H7 (cell line): ENCODE measurements at places on chromosomes 1 and 21. TPM values are rescaled to one million over a fixed set of nuclear protein-coding genes. Genes with fewer than 3 reads are reported as not detected.

- DNase-seq: no peak
Measured at GRCh38 chr21:45468971-45469272, 64.0 kb downstream of the COL18A1 start.

GRCh38 chr1:226599636-226600238 lies 51.2 kb downstream of the STUM start:
- DNase-seq: no peak

- no peak for DNase-seq
Measured at GRCh38 chr21:41011951-41012366, 156.0 kb upstream of the BACE2 start.

- DNase-seq: no peak
Measured at GRCh38 chr1:156644640-156645039, 2.7 kb downstream of the BCAN start.

- DNase-seq: no peak
Measured at GRCh38 chr21:8991088-8991907, 1530.1 kb upstream of the TPTE start.

- DNase-seq: peak; percentile 21
Measured at GRCh38 chr1:30410153-30410851, 313.1 kb downstream of the MATN1 start.

CDC7 gene
- total RNA-seq: 59.0 and 74.2 TPM in 2 replicates

DNA sequence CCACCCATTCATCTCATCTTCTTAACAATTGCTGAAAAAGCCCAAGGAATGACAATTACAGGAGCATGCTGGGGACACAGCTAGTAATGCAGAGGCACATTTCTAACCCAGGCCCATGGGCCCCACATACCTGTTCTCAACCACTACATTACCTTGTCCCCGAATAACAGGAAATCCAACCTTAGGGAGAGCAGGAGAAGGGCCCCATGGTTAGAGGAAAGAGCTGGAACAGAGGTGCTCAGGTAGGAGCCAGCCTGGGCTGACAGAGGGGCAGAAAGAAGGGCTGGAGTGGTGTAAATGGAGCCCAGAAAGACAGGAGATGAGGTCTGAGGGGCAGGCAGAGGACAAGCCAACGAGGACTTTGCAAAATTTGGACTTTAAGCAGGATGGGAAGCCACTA lies 11.4 kb upstream of the S100A8 start:
- peak; percentile 13 for DNase-seq

DNA sequence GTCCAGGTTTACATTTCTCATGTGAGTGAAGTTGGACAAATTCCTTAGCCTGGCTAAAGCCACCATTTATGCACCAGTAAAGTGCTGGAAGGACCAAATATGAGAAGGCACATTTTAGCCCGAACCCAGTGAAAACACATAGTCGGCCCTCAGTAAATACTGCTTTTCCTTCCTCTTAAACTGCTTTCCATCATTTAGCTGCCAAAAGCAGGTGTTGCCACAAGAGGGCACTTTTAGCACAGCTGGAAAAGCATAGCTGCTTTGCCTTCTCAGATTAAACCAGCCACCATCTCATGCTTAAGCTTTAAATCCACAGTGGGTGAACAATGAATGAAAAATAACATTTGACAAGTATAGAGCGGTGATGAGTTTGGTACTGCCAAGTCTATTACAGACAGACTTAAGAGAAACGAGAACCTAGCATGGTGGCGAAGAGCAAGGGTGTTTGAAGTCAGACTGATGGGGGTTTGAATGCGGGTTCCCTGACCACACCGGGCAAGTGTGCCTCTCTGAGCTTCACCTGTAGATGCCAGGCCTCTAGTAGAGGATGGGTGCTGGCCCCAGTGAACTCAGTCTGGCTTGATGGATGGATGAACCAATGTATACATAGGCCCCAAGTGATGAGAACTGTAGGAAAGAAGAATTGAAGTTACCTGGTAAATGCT lies 57.8 kb downstream of the SLC35D1 start:
- peak; percentile 20 for DNase-seq

GRCh38 chr1:188988589-188988988 lies 1489.1 kb downstream of the BRINP3 start:
- DNase-seq: no peak

DNA sequence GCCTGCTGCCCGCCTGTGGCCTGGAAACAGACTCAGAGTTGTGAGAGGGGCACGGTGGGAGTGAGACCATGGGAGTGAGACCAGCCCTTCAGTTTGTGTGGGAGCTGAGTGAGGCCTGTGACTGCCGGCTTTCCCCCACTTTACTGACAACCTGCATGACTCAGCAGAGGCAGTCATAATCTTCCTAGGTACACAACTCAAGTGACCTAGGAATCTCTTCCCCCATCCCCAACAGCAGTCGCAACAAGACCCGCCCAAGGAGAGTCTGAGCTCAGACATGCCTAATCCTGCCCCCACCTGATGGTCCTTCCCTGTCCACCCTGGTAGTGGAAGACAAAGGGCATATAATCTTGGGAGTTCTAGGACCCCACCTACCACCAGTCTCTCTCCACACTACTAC lies 44.2 kb downstream of the KLHL20 start:
- DNase-seq: no peak

GRCh38 chr1:204465546-204466415 lies 28.8 kb downstream of the PIK3C2B start:
- DNase-seq: no peak

DNA sequence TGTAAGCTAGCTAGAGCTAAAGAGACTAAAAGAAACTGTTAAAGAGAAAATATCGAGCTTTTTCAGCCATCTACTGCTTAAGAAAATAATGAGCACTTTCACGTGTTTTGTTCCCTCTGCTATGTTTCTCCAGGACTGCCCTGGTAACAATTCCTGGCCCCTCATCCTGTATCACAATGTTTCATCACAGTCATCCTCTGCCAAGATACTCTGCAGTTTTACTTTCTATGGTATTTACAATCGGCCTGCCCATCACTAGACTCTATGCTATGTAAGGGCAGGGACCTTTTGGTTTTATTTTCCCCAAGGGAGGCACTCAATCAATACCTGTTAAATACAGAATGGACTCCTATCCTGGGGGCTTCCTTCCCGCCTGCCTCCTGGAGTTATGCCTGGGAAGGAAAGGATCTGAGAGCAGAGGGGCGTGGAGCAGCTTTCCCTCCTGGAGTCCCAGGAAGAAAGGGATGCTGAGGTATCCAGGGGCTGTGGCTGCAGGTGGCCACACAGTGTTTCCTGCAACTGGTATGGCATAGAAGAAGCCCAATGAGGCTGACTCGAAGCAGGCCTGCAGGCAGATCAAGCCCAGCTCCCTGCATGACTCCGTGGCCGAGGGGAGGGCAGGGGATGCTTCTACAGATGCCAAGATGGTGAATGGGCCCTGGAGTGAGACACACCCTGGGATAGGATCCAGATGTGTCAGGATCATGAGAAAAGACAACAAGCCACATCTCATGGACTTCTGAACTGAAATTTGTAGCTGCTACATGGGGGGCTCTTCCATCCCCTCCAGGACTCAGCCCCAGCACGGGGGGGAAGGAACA lies 52.9 kb downstream of the MATN1 start:
- no peak for DNase-seq

DNA sequence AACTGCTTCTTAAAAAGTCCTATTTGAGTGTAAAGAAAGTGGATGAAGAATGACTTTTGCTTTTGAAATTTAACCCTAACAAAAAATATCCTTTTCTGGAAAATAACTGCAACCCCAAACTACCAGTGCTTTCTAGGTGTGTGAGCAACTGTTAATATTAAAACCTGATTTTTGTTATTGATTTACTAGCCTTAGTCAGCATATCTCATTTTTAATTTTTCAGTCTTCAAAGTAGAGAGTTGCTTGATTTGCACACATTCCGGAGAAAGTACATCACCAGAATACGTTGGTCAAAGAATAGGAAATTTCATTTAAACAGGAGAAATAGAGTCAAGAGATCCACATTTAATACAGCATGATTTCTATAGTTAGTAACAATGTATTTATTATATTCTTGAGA lies 141.8 kb upstream of the ADAMTS5 start:
- DNase-seq: no peak

ARHGAP30 gene
- 0.11 TPM in 1 of 2 replicates, not detected in the other for total RNA-seq

SPATA1 gene
- total RNA-seq: 1.8 and 3.2 TPM in 2 replicates

GRCh38 chr1:115837740-115838421 lies 3.0 kb downstream of the NHLH2 start:
- peak; percentile 77 for DNase-seq

DNA sequence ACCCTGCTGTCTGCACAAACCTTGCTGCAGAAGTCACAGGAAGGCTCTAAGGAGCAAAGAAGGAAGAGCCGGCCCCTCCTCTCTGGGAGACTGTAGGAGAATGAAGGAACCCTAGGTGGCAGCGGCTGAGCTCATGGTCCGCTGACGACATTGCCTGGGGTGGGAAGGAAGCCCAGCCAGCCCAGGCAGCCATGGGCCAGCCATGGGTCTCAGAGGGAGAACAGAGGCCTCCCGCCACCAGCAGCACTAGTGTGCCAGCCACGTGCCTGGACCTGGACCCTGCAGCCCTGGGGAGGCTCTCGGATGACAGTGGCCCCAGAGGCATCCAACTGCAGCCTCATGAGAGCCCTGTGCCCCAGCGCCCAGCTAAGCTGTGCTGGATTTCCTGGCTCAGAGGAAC lies 49.2 kb upstream of the POFUT2 start:
- peak; percentile 86 for DNase-seq

KPRP gene
- not detected in 2 replicates for total RNA-seq

DNA sequence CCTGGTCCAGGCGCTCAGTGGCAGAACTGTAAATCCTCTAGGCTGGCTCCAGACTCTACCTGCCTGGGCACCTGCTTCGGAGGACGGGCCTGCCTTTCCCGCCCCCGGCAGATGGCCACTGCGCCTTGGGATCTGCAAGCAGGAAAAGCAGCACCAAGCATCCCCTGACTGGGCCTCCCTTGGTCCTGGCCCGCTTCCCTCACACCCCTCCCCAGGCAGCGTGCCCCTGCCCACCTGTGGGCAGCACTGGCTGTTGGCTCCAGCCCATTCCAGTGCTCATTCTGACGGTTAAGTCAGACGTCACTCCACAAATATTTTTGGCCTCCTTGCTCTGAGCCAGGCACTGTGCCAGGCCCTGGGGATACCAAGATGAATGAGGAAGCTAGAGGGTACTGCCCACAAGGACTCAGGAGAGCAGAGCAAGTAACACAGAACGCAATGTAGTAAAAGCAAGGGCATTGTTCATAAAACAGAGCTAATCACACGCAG lies 22.0 kb upstream of the BLACAT1 start:
- DNase-seq: no peak

- DNase-seq: no peak
Measured at GRCh38 chr21:44940116-44940631, 345 bp downstream of the SLX9 start.

DNA sequence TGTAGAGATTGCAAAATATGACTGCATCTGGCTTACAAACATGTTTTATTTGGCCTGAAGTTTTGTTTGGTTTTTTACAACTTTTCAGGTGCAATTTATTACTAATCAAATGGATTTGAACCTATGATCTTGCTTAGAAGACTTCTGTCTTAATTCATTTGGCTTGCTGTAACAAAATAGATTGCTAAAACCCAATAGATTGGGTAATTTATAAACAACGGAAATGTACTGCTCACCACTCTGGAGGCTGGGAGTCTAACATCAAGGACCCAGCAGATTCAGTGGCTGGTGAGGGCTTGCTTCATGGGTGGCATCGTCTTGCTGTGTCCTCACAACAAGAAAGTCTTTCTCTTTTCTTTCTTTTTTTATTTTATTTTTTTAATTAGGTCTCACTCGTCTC lies 72.9 kb downstream of the LBR start:
- no peak for DNase-seq

- peak; percentile 51 for DNase-seq
Measured at GRCh38 chr1:38746941-38747600, 112.5 kb downstream of the RRAGC start.

GRCh38 chr1:165899461-165899941 lies 72.1 kb downstream of the UCK2 start:
- no peak for DNase-seq
